ENCODE measurements at places on chromosomes 16 and 17. TPM values are rescaled to one million over a fixed set of nuclear protein-coding genes. Genes with fewer than 3 reads are reported as not detected.

LMF1 gene
- 8.9 TPM for total RNA-seq

SHCBP1 gene
- total RNA-seq = 11.1 TPM

- no peak for DNase-seq
- peak within 1 kb of the TSS; percentile 60 for H3K4me3 ChIP-seq
- peaks cover 3% of the 10 kb centered on the region for H3K27me3 ChIP-seq
These were observed at the start of gene FDXR for GRCh38 chr17:74872313-74873036. FDXR (minus strand) TSS chr17:74872994; CDS start chr17:74872944, 50 bp downstream.

- H3K4me3 ChIP-seq = no peak overlapping the region
- no peaks in the 10 kb centered on the region for H3K4me1 ChIP-seq
- H3K27me3 ChIP-seq = no peaks in the 10 kb centered on the region
- H3K27ac ChIP-seq = no peak overlapping the region
- no peak for DNase-seq
These were observed 63.7 kb upstream of the LYRM9 start for GRCh38 chr17:27956601-27957445.
